Suppressor macrophage (primary cell): ENCODE measurements at places on chromosomes 2 and 18.

DNA sequence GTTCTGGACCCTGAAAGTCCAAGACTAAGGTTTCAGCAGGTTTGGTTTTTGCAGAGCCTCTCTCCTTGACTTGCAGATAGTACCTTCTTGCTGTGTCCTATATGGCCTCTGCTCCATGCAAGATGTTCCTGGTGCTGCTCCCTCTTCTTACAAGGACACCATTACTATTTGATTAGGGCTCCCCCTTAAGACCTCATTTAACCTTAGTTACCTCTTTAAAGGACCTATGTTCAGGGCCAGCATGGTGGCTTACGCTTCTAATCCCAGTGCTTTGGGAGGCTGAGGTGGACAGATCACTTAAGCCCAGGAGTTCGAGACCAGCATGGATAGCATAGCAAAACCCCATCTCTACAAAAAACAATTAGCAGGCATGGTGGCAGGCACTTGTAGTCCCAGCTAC is 179.0 kb downstream of the SLC39A10 start:
- DNase-seq, result no peak

DNA sequence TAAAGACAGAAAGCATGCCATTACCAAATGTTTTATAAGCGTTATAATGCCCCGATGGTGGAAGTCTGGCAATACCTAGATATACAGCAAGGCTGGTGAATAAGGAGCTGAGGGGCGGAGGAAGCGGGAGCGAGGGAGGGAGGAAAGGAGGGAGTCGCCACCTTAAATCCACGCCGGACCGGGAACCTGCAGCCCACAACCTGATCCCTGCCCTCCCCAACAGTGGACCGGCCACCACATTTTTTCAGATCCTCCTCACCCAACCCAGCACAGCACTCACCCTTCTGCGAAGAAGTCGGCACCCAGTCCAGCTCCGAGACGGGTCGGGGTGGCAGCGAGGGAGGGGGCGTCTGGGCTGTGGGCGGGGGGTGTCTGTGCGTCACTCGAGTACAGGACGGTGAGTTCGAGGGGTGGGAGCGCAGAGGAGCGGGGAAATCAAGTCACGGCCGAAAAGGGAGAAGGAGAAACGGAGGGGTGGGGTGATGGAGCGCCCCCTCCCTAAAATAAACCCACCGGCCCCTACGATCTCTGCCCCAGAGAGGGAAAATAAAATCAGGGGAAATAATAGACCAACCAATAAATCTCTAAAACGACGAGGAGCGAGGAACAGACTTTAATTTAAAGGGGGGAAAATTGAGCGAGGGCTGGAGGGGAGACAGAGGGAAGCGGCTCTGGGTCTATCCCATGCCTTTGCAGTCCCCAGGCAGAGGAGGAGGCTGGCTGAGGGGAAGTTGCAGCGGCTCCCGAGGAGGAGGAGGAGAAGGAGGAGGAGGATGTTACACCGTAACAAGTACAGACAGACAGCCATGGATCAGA is 96.5 kb upstream of the SERTAD2 start:
- DNase-seq, result peak; percentile 56

DNA sequence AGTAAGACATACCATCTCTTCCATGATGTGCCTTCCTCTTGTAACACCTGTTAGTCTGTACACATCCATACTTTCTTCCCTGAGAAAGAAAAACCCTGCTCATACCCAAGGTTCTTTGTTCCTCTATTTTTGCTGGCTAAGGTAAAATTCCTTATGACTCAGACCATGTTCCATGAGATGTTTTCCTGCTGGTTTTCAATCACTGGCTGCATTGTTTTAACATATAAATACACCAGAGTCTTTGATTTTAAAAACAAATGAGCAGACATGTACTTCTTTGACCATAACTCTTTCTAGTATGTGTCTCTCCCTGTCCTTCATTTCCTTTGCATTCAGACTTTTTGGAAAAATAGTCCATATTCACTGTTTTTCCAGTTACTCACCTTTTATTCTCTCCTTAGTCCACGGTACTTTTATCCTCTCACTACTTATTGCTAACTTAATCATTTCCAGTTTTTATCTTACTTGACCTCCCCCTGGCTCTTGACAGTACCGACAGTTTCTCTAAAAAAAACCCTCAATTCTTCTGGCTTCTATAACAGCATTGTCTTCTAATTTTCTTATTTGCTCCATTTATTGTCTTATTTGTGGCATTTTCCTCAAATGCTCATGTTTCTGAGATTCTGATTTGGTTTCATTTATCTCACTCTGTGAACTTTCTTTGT is 4.3 kb downstream of the VAPA start:
- no peak for DNase-seq

GRCh38 chr18:75538727-75539126 is 111.2 kb upstream of the SMIM21 start:
- no peak for DNase-seq

- no peak for DNase-seq
Observed at GRCh38 chr2:162266460-162266760, 23.2 kb upstream of the FAP start.

- no peak for DNase-seq
Observed at GRCh38 chr2:86661333-86661732, 37.7 kb upstream of the RNF103 start.
